ENCODE measurements at places on chromosomes 6 and 20. TPM values are rescaled to one million over a fixed set of nuclear protein-coding genes. Genes with fewer than 3 reads are reported as not detected.

- DNase-seq, result peak; percentile 87
Measured at GRCh38 chr6:21227486-21227885, 366.1 kb upstream of the SOX4 start.

GRCh38 chr20:49471397-49471796 lies 11.1 kb downstream of the KCNB1 start:
- no peak for DNase-seq

PACSIN1 gene
- not detected for polyA plus RNA-seq

- no peak for DNase-seq
Measured at GRCh38 chr20:23939641-23940040, 48.9 kb downstream of the GGTLC1 start.

DNA sequence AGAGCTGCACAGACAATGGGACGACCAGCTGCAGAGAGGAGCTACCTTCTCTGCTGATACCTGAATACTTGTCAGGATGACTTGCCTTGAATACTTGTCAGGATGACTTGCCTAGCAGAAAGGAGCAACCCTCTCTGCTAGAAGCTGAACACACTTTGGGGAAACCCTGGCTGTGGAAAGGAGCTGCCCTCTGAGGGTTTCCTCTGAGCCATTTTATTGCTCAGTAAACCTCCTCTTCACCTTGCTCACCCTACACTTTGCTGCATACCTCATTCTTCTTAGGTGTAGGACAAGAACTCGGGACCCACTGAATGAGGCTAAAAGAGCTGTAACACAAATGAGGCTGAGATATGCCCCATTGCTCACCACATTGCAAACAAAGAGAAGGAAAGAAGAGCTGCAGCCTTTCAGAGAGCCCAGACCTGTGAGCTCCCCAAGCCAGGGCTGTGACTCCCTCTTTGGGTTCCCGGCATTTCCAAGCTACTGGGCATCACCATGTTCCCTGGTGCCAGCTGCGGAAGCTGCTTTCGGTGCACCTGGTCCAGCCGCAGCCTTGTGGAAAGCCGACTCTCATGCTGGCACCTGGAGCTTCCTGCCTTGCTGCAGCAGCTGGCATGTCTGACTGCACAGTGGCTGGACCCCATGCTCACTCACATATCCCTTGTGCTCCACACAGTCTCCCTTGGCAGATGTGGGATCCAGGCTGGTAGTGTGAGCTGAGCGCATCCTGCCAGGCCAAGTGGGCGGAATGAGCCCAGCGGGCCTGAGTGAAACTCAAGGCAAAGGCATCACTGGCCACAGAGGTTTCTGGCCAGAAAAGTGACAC lies 106.7 kb upstream of the AHI1 start:
- DNase-seq, result no peak

MYLK4 gene
- 0.08 TPM for polyA plus RNA-seq
